ENCODE measurements at places on chromosomes 3 and 15. TPM values are rescaled to one million over a fixed set of nuclear protein-coding genes. Genes with fewer than 3 reads are reported as not detected.

Gene ZNF80
- not detected for total RNA-seq

Gene ARL14
- total RNA-seq = not detected

Gene KLHL25
- total RNA-seq = 2.2 TPM

Gene GATA2
- total RNA-seq = not detected

Gene POLR2H
- total RNA-seq = 80.8 TPM

Gene GPR171
- total RNA-seq = not detected

Gene SERPINI2
- total RNA-seq = not detected

Gene AGTR1
- total RNA-seq = 2.7 TPM

Gene ATP10A
- 2.6 TPM for total RNA-seq

Gene GAP43
- total RNA-seq = 0.39 TPM

Gene PLA2G4D
- not detected for total RNA-seq

Gene CCDC13
- total RNA-seq = 1.4 TPM

Gene CHAC1
- 1.8 TPM for total RNA-seq

Gene GOLGA8T
- total RNA-seq = not detected

Gene RIOX2
- 33.4 TPM for total RNA-seq

Gene DCBLD2
- total RNA-seq = 310 TPM

Gene EPHA3
- under 0.01 TPM for total RNA-seq
